ENCODE measurements at places on chromosomes 4 and X.
A peak's percentile ranks its signal among the peaks of the same experiment; 100 is the strongest.

DNA sequence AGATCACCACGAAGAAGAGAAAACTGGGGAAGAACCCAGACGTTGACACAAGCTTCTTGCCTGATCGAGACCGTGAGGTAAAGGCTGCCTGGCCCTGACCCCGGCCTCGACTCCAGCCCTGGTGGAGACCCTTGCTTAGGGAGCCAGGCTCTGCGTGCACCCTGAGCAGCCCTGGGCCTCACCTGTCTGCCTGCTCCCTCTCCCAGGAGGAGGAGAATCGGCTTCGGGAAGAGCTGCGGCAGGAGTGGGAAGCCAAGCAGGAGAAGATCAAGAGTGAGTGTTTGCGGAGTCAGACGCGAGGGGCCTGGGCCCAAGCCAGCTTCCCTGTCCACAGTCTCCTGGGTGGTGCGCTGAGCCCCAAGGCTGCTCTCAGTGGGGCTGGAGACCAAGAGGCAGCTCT is 4.5 kb downstream of the FAM50A start:
- no peak for DNase-seq

GRCh38 chr4:183828125-183828524 is 77.0 kb upstream of the STOX2 start:
- no peak for DNase-seq

DNA sequence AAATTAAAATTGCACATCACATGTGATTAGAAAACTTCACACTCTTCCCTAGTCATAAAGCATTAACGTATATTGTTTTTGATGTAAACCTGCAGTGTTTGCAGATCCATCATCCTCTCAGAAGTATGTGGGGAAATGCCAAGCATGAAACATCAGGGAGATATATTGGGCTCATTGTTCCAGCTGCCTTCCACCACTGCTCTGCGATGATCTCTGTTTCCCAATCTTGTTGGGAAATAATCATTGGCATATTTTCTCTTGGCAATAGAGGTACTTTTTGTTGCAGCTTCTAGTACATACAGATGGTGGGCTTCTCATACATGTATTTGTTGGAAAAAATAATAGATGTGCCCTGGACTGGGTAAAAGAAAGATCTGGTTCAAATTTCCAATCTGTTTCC is 466.3 kb upstream of the HS3ST1 start:
- DNase-seq: no peak

GRCh38 chrX:10017872-10018271 is 50.7 kb downstream of the CLDN34 start:
- DNase-seq: peak; percentile 22

DNA sequence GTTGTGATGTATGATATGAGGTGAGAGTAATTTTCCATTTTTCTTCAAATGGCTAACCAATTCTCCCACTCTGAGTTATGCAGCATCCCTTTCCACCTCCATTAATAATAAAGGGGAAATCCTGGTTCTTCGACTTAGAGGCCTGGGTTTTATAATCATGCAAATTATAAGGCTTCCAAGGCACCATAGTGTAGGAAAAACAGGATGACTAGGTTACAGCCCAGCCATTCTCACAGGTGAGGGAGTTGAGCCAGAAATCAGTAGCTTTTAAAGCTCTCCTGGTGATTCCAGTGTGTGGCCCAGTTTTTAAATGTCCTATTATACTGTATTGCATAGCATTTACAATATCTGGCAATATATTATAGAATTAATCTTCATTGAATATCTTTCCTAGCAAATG is 203.1 kb downstream of the ARHGEF9 start:
- DNase-seq: no peak

DNA sequence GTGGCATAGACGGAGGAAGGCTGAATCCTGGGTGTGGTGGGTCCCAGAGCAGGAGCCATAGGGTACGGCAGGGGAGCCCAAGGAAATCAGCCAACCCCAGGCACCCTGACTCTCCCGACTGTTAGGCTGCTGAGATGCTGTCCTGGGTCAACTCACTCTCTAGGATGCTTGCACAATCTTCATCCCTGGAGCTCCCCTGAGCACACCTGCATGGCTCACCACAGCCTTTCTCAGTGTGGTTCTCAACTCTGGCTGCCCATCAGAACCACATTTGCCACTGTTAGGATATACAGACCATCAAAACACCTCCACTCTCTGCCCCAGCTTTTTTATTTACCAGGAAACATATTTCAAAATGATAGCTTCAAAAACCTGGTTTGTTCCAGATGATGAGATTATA is 236.3 kb downstream of the FBXW7 start:
- no peak for DNase-seq

- DNase-seq: no peak
These were observed 221.9 kb downstream of the PDGFC start for GRCh38 chr4:156749426-156750403.

DNA sequence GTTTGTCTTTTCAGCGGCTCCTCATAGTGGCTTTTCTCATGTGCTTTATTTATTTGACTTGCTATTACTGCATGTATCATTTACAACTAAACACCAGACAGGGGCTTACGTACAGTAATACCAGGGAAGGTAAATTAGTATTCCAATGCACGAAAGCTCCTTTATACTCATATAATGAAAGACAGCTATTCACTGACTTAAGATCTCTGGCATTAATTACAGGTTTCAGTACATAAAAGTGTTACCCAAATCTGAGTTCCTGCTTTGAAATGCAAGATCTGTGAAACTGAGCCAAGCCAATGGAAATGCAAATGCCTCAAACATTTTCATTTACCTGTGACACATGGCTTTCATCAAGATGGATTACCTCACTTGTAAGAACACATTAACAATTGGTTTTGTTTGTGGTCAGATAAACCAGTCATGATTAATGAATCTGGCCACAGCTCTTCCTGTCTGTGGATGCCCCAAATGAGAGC is 107.2 kb downstream of the ANAPC4 start:
- DNase-seq: peak; percentile 31

GRCh38 chrX:25156832-25157231 is 141.1 kb upstream of the ARX start:
- no peak for DNase-seq

DNA sequence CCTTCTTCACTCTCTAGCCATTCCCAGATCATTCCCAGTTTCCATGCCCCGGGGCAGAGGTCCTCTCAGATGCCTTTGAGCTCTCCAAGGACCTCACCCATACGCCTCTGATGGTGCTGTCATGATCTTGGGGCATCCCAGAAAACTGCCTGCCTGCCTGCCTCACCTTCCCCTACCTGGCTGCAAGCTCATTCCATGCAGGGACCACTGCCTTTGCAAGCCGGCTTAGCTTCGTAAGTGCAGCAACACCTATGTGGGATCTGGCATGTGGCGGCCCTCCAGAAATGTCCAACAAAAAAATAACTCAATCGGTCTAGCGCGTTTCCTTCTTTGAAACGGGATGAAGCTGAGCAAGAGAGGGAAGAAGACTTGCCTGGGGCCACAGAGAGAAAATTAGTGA is 53.0 kb downstream of the C4orf50 start:
- no peak for DNase-seq

DNA sequence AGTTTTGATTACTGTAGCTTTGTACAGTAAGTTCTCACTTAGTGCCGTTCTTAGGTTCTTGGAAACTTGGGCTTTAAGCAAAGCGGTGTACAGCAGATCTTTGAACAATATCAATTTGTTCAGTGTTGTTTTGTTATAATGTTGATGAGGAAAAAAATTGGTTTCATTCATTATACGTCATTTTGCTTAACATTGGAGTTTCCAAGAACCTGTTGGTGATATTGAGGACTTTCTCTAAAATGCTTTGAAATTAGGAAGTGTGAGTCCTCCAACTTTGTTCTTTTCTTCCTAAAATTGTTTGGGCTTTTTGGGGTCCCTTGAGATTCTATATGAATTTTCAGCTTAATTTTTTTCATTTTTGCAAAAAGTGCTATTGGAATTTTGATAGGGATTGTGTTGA is 49.1 kb downstream of the STAG2 start:
- no peak for DNase-seq

DNA sequence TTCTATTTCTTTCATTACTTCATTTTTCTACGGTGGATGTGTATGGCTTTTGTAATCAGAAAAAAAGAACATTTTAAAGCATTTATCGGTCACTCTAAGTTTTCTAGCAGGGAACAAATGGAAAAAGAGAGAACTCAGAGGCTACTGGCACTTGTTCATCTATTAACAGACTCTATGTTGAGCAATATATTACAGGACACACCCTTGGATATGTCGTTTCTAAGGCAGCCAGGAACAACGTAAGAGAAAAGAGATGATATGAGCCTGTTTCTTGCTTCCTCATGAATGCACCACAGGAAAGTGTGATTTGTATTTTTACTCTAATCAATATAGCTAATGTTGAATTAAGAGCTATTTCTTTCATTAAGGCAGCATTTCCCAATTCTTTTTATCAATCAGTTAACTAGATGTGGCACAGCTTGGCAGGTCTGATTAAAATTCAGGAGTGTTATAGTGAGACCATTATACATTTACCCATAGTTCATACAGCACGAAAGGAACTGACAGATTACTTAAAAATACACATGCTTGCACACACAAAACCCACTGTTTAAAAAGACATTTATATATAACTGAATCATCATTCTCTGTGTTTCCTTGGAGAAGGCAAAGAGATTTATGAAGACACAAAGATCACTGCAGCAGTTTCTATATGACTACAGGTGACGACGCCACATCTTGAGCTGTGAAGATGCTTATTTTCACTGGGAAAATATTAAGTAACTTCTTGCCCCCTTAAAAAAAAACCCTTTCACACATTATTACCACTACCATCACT is 13.0 kb downstream of the RAB9B start:
- no peak for DNase-seq

DNA sequence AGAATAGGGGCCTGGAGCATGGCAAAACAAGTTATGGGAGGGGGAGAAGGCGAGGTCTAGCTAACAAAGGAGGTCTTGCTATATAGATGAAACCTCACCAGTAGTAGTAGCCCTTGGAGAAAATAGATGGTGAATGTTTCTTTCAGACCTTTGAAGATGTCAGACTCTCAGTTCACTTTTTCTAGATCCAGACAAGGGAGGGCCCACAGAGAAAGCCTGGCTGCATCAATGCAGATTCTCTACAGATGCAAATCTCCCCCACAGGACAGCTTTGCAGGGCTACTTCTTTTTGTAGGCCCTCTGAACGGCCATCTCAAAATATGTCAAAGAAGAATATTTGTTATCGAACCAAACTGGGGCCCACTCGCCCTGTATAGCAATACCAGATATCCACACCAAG is 159.7 kb downstream of the ANK2 start:
- no peak for DNase-seq

DNA sequence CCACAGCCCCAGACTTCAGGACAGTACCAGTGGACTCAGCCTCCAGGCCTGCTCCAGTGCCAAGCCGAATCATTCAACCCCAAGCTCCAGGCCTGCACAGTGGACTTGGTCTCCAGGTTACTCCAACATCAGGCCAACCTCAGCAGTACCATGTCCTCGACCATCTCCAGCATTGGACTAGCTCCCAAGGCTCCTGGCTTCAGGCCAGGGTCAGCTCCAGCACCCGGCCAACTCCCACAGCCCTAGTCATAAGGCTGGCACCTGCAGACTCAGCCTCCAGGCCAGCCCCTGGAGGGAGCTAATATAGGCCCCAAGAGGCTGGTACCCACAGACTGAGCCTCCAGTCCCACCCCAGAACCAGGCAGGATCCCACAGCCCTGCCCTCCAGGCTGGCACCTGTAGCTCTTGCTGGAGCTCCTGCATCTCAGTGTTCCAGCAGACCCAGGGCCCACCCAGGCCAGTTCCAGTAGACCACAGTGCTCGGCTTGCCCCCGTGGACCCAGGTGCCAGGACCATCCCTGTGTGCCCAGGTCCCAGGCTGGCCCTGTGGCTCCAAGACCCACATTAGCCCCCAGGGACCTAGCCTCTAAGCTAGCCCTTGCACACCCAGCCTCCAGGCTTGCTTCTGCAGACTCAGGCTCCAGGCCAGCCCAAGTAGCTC is 25.6 kb downstream of the ZMAT1 start:
- no peak for DNase-seq

- DNase-seq: no peak
These were observed 225.2 kb upstream of the PPP1R2C start for GRCh38 chrX:43003204-43003565.

DNA sequence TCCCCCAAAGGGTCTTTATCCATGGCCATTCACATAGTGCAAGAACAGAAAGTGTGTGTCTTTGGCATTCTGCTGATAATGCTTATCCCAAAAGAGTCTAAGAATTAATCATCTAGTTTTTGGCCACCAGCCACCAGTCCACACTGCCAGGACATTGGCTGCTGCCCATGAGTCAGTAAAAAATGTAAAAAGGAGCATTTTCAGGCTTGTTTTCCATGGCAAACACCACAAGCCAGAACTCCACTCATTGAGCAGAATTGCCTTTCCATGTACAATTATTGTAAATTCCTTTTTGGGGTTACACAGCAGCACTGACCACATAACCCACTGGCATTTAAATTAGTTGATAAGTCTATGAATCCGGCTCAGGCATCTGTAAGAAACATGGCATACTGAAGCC is 89.2 kb upstream of the PRDX4 start:
- DNase-seq: no peak

- no peak for DNase-seq
These were observed 52.6 kb upstream of the CITED1 start for GRCh38 chrX:72358313-72358712.

DNA sequence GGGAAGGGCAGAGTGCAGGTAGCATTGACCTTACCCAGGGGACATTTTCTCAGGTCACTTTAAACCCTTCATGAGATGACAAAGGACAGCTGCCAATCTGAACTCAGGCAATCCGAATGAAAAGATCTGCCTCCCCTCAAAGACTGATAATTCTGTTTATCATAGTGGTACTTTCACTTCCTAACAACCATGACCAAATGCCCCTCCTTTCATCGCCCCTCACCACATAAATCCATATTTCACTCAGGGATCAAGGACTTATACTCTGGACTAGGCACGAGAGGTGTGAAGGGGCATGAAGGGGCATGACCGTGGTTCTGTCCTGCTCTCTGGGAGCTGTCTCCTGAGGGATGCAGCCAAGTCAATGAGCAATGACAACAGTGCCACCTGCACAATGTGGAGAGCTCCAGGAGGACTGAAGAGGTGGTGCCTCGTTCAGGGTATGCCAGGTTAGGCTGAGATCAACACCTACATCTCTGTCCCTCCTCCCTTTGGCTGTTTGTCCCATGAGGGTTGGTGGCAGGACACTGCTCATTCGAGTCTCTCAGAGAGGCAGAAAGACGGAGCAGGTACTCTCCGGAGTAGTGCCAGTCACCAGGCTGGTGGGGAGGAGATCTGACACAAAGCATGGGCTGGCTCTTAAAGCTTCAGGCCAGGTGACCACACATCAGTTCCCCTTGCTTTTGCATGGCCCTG is 12.5 kb downstream of the HS3ST1 start:
- peak; percentile 30 for DNase-seq

All from NCI-H510A treated with DMSO at 0.1 percent for 48 hours (cell line).